Activated naive CD8-positive, alpha-beta T cell treated with anti-CD3 and anti-CD28 coated beads, Interleukin-2, amount 10 ng/mL, durations not matched to agents 7 days and 5 days (primary cell): ENCODE measurements at places on chromosomes 13 and 19.

DNA sequence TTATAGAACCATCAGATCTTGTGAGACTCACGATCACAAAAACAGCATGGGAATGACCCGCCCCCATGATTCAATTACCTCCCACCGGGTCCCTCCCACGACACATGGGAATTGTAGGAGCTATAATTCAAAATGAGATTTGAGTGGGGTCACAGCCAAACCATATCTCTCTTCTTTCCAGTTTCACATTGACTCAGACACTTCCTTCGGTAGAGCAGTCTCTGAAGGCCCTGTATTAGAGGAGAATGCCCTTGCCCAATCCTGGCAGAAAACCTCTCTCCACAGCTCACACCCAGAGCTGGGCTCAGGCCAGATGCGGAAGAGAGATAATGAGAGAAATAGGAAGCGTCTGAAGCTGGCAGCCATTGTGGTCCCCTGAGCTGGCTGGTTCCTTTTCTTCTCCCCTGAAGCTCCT lies 72.4 kb upstream of the CLDN10 start:
- H3K4me1 ChIP-seq: peaks cover 15% of the 10 kb centered on the region
- no peak overlapping the region for H3K27ac ChIP-seq

DNA sequence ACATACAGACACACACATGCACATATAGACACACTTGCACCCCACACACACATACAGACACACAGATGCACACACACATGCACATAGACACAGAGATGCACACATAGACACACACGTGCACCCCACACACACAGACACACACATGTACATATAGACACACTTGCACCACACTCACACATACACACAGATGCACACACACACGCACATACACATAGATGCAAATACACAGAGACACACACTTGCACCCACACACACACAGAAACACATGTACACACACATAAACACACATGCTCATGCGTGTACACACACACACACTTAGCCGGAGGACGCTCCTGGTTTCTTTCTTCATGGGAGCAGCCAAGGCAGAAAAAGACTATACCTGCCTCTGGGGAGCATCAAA lies 10.0 kb downstream of the COL4A2 start:
- no peak overlapping the region for H3K4me3 ChIP-seq
- H3K27ac ChIP-seq: no peak overlapping the region
- H3K27me3 ChIP-seq: peaks cover 44% of the 10 kb centered on the region
- peaks cover 5% of the 10 kb centered on the region for H3K4me1 ChIP-seq
- no peaks in the 10 kb centered on the region for H3K36me3 ChIP-seq

- no peak overlapping the region for H3K4me3 ChIP-seq
- DNase-seq: no peak
- H3K27ac ChIP-seq: no peak overlapping the region
- H3K4me1 ChIP-seq: peaks cover 6% of the 10 kb centered on the region
- peaks cover 2% of the 10 kb centered on the region for H3K27me3 ChIP-seq
- no peaks in the 10 kb centered on the region for H3K36me3 ChIP-seq
These were observed 10.3 kb upstream of the PAK4 start for GRCh38 chr19:39115105-39115847.

DNA sequence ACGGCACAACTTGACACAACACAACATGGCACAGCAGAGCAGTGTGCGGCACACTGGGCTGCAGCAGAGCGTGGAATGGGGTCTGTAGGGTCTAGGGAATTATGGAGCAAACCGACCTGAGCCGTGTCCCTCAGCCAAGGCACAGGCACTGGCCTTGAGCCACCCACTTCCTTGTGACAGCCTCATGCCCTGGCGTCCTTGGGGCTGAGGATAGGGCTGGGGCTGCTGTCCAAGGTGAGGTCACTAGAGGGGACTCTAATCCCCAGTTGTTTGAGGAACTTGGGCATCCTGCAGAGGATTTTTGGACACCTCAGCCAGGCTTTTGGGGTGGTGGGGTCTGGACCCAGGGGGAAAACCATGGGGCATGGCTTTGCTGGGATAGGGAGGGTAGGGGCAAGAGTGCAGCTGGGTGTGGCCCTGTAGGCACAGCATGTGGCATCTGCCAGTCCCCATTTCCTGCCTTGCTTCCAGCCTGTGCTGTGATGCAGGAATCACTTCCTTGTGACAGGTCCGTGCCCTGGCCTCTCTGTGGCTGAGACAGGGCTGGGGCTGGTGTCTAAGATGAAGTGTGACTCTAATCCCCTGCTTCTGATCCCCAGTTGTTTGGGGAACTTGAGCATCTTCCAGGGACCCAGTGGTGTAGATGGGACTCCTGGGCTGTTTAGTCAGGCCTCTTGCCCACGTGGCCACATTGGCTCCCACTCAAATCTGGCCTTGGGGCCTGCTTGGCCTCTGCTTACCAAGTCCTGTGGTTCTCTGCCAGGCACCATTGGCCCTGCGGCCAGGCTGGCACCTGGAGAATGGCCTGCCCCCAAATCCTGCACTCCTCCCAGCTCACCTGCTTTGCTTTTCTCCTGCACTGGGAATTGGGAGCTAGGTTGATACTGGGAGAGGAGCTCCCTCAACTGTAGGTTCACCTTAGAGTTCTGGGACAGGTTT lies 78.5 kb downstream of the SCGB2B2 start:
- peaks cover 2% of the 10 kb centered on the region for H3K27me3 ChIP-seq
- H3K36me3 ChIP-seq: no peaks in the 10 kb centered on the region
- no peak overlapping the region for H3K27ac ChIP-seq
- no peaks in the 10 kb centered on the region for H3K4me1 ChIP-seq
- no peak for DNase-seq

DNA sequence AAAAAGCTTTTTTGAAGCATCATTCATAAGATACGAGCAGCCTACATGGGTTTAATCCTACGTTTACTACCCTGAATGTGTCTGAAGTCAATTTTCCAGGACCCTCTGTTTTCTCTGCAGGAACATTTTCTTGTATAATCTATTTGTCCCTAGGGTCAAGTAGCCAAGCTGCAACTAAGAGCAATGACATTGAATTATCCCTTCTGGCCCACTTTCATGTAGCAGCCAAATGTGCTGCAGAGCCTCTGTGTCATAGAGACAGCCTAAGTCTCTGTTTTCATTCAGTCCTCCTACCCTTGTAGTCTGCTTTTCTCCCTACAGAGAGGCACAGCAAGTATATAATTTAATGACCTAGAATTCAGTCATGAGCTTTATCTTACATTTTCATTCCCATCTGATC lies 82.1 kb downstream of the ZAR1L start:
- no peak for DNase-seq
- no peak overlapping the region for H3K4me3 ChIP-seq
- peaks cover 5% of the 10 kb centered on the region for H3K27me3 ChIP-seq
- no peak overlapping the region for H3K27ac ChIP-seq

DNA sequence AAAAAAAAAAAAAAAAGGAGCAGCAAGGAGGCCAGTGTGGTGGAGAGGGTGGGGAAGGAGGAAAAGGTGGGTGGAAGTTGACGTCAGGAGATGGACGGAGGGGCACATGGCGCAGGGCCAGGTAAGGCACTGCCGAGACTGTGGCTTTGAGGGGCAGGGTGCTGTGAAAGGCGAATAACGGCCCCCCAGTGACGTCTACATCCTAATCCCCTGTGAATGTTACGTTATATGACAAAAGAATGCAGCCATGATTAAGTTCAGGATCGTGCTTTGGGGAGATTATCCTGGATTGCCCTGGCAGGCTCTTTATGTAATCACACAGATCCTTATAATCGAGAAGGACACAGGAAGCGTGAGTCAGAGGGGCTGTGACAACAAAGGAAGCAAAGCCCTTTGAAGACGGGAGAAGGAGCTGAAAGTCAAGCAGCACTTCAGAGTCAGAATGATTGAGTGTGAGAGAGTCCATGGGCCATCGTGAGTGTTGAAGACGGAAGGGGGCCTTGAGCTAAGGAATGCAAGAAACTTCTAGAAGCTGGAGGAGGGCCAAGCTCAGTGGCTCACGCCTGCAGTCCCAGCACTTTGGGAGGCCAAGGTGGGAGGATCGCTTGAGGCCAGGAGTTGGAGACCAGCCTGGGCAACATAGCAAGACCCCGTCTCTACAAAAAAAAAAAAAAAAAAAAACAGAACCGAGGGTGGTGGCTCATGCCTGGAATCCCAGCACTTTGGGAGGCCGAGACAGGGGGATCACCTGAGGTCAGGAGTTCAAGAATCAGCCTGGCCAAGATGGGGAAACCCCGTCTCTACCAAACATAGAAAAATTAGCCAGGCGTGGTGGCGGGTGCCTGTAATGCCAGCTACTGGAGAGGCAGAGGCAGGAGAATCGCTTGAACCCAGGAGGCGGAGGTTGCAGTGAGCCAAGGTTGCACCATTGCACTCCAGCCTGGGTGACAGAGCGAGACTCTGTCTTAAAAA lies 13.8 kb upstream of the CEACAM16 start:
- peak overlapping the region; percentile 60 for H3K27ac ChIP-seq
- no peak for DNase-seq
- peaks cover 11% of the 10 kb centered on the region for H3K27me3 ChIP-seq
- no peaks in the 10 kb centered on the region for H3K36me3 ChIP-seq
- peak overlapping the region; percentile 43 for H3K4me3 ChIP-seq

DNA sequence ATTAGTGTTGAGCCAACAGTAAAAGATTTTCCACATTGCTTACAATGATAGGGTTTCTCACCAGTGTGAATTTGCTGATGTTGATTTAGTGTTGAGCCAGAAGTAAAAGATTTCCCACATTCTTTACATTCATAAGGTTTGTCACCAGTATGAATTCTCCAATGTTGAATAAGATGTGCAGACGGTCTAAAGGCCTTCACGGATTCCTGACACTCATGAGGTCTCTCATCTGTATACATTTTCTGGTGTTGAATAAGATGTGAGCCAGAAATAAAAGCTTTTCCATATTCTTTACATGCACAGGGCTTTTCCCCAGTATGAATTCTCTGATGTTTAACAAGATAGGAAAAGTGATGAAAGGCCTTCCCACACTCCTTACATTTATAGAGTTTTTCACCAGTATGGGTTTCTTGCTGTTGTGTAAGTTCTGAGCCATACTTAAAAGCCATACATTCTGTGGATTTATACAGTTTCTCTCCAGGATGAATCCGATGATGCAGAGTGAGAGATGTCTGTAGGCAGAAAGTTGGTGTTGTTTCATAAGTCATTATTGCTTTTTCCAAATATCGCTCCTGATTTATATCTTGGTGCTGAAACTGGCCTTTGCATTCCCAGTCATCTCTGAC lies 22.4 kb downstream of the ZNF850 start:
- H3K4me1 ChIP-seq: no peaks in the 10 kb centered on the region
- peaks cover 97% of the 10 kb centered on the region for H3K36me3 ChIP-seq
- DNase-seq: no peak
- no peak overlapping the region for H3K27ac ChIP-seq
- H3K4me3 ChIP-seq: no peak overlapping the region

- H3K4me3 ChIP-seq: no peak overlapping the region
- no peaks in the 10 kb centered on the region for H3K4me1 ChIP-seq
- no peaks in the 10 kb centered on the region for H3K27me3 ChIP-seq
- H3K36me3 ChIP-seq: no peaks in the 10 kb centered on the region
- DNase-seq: no peak
These were observed 121.0 kb upstream of the PCDH9 start for GRCh38 chr13:67351114-67351513.

- H3K27me3 ChIP-seq: no peaks in the 10 kb centered on the region
- no peak for DNase-seq
- no peaks in the 10 kb centered on the region for H3K4me1 ChIP-seq
- H3K36me3 ChIP-seq: no peaks in the 10 kb centered on the region
- no peak overlapping the region for H3K27ac ChIP-seq
These were observed 2874.1 kb upstream of the PCDH20 start for GRCh38 chr13:64289702-64290101.

GRCh38 chr13:97185291-97185690 lies 36.8 kb upstream of the MBNL2 start:
- DNase-seq: no peak
- H3K27ac ChIP-seq: no peak overlapping the region
- peaks cover 11% of the 10 kb centered on the region for H3K27me3 ChIP-seq
- no peaks in the 10 kb centered on the region for H3K36me3 ChIP-seq
- peaks cover 9% of the 10 kb centered on the region for H3K4me1 ChIP-seq

GRCh38 chr13:99308471-99309087 lies 1.4 kb upstream of the GPR183 start:
- H3K4me3 ChIP-seq: no peak overlapping the region
- H3K27ac ChIP-seq: peak overlapping the region; percentile 83
- H3K27me3 ChIP-seq: no peaks in the 10 kb centered on the region
- peaks cover 60% of the 10 kb centered on the region for H3K4me1 ChIP-seq
- peaks cover 50% of the 10 kb centered on the region for H3K36me3 ChIP-seq

DNA sequence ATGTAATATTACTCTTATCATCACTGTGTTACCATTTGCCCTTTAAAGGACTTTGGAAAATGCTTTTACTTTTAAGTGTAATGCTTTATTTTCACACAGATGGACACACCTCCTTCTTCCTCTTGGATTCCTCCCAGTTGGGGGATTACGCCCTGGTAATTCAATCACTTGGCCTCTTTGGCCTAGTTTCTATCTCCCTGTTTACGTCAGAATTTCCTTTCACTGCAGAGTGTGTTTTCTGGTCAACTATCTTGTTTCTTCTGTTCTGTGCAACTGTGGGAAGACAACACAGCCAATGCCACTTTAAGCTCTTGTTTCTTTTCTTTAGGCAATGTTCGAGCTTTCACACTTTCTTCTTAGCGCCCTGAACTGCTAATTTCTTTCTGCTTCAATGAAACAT lies 257.3 kb upstream of the MAB21L1 start:
- no peak for DNase-seq
- no peaks in the 10 kb centered on the region for H3K27me3 ChIP-seq
- H3K36me3 ChIP-seq: no peaks in the 10 kb centered on the region
- no peak overlapping the region for H3K4me3 ChIP-seq
- no peak overlapping the region for H3K27ac ChIP-seq
- peaks cover 6% of the 10 kb centered on the region for H3K4me1 ChIP-seq

DNA sequence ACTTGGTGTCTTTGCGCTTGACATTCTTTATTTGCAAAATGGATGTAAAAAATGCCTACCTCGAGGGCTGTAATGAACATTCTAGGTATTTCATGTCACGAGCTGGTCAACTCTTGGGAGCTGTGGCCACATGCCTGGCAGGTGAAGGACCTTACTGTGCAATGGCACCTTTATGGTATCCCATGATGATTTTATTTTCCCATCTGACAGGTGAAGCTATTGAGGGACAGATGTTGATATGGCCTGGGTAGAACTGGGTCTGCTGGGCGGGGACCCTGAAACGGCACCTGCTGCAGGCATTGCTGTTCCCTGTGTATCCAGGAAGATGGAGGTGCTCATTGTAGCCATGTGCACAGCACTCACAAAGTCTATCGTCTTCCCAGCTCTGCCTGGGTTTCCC lies 332.2 kb downstream of the TEX29 start:
- no peak overlapping the region for H3K4me3 ChIP-seq
- no peak overlapping the region for H3K27ac ChIP-seq
- no peak for DNase-seq

DNA sequence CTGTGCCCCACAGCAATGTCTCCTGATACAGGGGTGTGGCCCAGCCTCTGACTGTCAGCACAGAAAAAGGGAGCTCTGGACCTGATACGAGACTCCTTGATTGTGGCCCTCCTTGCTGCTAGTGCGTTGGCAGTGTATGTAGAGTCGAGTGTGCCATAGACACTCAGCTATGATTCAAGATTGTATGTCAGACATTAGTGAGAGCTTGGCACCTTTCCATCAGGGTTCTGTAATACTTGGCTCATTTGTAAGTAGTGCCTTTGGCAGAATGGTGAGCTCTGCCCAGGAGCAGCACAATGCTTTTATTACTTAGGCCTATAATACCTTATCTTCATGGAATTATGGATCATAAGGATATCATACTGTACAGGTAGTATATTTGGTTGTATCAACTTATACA lies 83.4 kb downstream of the ATP8A2 start:
- H3K27me3 ChIP-seq: peaks cover 6% of the 10 kb centered on the region
- no peak overlapping the region for H3K4me3 ChIP-seq
- no peaks in the 10 kb centered on the region for H3K36me3 ChIP-seq
- no peaks in the 10 kb centered on the region for H3K4me1 ChIP-seq
- H3K27ac ChIP-seq: no peak overlapping the region
